Fibroblast of skin of right biceps (primary cell): ENCODE measurements at places on chromosomes 3 and 15.

DNA sequence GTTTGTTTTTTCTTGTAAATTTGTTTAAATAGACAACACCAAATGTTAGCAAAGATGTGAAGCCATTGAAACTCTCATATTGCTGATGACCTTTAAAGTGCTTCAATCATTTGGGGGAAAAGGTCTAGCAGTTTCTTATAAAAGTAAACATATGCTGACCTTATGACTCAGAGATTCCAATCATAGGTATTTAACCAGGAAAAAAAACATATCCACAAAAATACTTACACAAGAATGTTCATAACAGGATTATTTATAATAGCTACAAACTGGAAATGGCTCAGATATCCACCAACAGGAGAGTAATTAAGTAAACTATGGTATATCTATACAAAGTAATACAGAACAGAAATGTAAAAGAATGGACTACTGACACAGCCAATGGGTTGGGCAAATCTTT is 27.1 kb upstream of the RORA start:
- peak; percentile 21 for DNase-seq

DNA sequence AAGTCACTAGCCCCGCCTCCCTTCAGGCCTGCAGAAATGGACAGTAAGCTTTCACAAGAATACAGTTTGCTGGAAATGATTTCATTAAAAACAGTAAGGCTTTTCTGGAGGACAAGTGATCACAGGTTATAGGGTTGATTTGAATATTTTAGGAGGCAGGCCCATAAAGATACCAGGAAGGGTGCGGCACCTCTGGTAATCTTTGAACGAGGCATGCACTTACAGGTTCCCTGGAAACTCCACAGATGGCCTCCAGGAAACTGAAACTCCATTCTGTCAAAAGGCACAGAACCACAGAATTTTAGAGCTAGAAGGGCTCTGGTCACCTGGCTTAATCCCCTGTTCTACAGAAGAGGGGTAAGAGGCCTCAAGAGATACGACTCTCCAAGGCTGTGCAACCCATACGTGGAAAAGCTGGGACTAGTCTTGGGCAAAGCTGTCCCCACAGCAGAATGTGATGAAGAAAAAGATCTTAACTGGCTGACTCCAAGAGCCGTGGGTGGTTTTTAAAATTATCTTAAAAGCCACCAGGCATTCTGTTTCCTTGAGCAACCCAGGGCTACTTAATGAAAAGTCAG is 1.2 kb downstream of the STARD5 start:
- DNase-seq = no peak

- peak; percentile 28 for DNase-seq
Measured at GRCh38 chr3:115758076-115758763, 134.9 kb downstream of the GAP43 start.

- DNase-seq = peak; percentile 59
Measured at GRCh38 chr3:183745300-183746098, 47.9 kb downstream of the YEATS2 start.

DNA sequence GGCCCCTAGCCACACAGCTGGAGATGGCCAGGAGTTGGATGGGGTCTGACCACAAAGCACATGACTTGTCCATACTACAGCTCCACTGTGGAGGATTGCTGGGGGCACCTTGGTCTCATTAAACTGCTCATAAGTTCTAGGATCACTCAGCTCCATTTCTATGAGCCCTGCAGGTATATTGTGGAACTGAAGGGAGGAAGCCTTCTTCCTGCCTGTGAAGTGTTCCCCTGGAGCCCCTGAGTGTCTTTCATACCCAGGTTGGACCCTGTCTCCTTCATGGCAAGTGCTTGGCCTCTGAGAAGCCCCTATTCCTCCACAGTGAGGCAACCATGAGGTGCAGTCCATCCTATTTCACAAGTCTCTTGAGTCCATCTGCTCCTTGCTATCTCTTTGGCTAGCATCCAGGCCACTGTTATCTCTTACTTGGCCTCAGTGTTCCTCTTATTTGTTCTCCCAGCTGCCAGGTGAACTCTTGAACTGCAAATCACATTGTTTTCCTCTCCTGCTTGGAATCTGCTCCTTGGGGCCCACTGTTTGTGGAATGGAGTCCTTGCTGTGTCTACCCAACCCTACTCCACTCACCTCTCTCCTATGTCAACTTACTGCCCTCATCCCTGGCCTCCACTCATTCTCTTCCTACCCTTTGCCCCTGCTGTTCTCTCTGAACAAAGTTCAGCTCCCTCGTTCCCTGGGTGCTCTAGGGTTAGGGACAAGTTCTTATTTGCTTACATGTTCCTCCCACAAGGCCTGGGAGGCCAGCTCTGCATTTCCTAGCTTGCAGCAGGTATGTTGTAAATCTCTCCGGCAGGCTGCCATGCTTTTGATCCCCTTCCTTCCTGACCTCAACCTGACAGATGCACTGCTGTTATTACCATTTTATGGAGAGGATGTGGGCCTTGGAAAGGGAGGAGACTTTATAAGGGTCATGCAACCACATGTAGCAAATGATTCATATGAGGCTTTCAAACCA is 1.2 kb downstream of the ACOX2 start:
- no peak for DNase-seq

- DNase-seq = no peak
Measured at GRCh38 chr3:48469046-48469915, 22.7 kb downstream of the ATRIP start.

- DNase-seq = no peak
Measured at GRCh38 chr3:4198491-4198890, 104.7 kb upstream of the SETMAR start.
